ENCODE measurements at places on chromosomes 4 and X.

- no peak for ATAC-seq
Observed at GRCh38 chr4:94540476-94540875, 88.7 kb downstream of the PDLIM5 start.

GRCh38 chr4:1075225-1075624, 38.1 kb downstream of the RNF212 start:
- ATAC-seq = no peak

- no peak for ATAC-seq
Observed at GRCh38 chrX:10892621-10893225, 218.4 kb upstream of the HCCS start.

- ATAC-seq = peak; percentile 95
Observed at GRCh38 chr4:25913851-25914669, at the start of gene SMIM20. SMIM20 (plus strand) TSS chr4:25914220; CDS start chr4:25914314, 94 bp downstream.

DNA sequence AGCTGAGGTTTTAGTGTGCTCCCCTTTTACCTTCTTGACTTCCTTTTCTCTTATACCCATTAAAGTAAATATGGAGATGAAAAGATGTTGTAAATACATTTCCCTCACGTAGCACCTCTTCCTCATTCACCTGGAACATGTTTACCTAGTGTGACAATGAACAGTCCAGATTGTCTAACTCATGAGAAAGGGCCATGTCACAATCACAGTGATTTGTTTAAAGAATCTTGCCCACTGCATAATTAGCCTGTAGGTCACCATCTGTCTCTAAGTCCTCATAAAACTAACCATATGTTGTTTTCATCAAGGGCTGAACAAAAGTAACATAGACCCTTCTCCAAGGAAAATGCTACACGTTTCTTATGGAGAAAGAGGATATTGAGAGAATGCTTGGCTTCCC, 85.7 kb downstream of the TSPAN5 start:
- no peak for ATAC-seq

DNA sequence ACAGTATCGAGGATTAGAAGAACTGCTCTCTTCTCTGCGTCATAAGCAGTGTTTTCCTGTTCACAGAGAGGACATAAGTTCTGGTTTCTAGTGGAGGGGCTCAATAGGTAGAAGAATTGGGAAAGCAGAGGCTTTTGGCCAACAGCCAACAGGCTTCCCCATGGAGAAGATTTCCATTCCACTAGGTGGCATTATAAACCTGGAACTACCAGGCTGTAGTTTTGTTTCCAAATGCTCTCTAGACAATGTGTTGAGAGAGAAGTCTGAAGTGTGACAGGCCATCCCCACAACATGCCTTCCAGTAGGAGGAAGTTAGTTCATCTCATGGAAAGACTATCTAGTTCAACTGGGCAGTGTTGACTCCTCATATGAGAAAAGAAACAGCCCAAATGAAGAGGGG, 63.8 kb upstream of the ANXA10 start:
- peak; percentile 38 for ATAC-seq

DNA sequence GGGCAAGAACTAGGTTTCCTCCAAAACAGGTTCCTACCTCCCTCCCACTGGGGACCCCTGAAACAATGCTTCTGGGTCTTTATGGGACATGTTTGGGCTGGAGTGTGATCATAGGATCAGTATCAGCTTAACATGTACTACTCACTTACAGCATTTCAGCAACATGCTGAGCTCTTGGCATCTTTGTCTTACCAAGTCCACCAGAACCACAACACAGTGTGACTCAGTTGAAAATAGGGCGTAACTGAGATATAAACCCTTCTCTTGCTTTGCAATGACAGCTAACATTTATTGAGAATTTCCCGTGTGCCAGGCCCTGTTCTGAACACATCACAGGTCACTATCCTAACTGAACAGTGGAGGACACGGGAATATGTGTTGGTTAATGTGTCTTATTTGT, 218.5 kb upstream of the LNX1 start:
- ATAC-seq = no peak

GRCh38 chrX:16205840-16206239, 38.6 kb downstream of the MAGEB17 start:
- ATAC-seq = no peak

DNA sequence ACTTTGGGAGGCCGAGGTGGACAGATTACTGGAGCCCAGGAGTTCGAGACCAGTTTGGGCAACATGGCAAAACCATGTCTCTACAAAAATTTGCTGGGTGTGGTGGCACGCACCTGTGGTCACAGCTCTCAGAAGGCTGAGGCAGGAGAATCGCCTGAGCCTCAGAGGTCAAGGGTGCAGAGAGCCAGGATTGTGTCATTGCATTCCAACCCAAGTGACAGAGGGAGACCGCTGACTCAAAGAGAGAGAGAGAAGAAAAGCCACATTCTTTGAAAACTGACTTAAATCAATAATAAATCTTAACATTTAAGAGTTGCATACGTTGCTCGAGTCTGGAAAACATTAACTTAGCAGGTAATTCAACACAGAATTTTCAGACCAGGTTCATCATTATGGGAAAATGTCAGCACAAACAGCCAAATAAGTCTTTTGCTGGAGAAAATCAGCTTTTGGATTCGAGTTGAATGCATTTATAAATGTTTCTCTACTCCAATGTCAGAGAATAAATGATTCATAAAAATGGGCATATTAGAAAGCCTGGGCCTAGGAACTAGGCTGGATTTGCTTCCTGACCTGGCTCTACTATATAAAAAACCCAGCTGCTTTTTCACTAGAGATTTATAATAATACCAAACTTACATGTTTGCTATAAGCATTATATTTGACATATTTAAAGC, 68.3 kb upstream of the RBPJ start:
- ATAC-seq = peak; percentile 30

GRCh38 chr4:114752391-114753165, 154.0 kb downstream of the UGT8 start:
- ATAC-seq = no peak

DNA sequence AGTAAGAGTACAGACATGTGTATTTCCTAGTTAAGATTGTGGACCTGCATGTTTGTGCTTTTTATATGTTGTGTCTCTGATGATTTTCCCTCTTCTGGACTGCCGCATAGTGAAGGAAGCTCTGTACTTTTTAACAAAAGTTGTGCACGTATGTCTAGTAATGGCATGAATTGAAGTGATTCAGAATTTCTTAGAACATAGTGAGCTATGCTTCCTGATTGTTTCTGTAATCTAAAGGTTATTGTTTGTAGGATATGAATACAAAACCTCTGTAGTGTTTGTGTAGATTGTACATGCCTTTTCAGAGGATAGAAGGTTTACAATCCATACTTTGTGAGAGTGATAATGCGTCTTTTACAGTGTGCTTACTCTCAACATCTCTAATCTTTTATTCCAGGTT, 37.0 kb upstream of the NUDT6 start:
- ATAC-seq = no peak

DNA sequence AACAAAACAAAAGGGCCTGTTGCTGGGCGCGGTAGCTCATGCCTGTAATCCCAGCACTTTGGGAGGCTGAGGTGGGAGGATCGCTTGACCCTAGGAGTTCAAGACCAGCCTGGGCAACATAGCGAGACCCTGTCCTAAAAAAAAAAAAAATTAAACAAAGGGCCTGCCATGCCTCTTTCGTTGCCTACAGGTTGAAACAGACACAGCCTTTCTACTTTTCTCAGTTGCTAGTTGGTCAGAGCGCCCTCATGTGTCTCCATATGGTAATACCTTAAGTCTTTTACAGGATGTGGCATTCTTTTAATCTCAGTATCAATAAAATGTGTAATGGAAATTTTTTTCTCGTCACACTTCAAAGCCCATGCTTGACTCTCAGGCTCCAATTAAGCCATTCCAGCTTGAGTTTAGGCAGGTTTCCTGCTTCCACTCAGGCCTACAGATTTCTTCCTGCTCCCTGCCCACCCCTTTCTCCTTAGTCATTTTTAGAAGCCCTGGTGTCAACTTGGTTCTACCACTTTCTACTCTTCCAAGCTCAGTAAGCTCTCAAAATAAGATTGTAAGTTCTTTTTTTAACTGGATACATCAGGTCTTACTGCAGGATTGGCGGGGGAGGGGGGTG, 4.6 kb upstream of the SOWAHD start:
- peak; percentile 62 for ATAC-seq

GRCh38 chrX:71212536-71212935, 10.5 kb upstream of the GJB1 start:
- ATAC-seq = no peak

Data from SK-N-SH treated with all-trans-retinoic acid at 6 μM for 48 hours (cell line).